ENCODE measurements at places on chromosomes 4 and X.
A peak's percentile ranks its signal among the peaks of the same experiment; 100 is the strongest.

DNA sequence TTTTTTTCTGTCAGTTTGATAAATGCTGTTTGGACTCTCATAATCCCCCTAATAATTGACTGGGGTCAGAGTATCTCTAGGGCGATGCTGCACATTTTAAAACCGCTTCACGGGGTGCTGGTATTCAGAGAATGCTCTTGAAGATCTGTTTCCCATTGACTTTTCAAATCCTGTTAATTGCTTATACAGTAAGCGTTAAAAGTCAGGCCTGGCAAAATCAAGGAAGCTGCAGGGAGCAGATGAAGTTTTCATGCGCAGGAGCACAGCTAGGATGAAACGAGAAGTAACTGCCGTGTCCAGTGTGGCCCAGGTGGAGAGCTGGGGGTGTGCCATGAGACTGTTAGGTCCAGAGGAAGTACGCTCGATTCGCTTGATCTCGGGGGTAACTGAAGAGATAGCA is 312.9 kb downstream of the TRIML1 start:
- no peak for DNase-seq

- no peak for DNase-seq
Measured at GRCh38 chr4:43325220-43325967, 432.9 kb downstream of the GRXCR1 start.

DNA sequence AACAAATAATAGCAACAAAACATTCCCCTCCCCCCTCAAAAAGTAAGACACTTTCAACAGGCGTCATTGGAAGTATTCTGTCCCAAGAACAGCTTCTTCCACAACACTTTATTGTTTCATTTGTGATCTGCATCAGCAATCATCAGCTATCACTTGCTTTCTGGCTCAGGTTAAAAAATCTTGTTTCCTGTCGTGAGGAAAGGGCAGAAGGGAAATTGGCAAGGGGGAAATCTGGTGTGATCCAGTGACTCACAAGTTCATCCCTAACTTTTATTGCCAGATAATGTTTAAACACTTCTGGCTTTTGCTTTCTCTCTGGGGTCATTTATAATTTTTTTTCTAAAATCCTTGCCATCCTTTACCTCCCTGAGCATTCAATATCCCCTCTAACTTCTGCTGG is 247.4 kb upstream of the GIMD1 start:
- no peak for DNase-seq

DNA sequence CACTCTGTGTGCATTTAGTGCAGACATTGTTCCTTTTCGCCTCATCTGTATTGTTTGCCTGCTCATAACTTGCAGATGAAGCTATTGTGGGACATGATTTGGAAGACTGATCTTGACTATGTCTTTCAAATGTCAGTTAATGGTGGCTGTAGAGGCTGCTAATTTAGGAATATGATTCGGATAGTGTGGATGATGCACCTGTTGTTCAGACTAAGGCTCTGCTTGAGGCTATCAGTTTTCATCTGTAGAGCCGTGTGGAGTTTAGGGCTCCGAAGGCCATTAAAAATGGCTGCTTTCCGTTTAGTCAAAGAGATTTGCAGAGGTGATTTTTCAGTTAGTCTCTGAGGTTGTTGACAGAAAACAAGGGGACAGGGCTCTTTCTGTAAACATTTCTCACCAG is 102.0 kb downstream of the GBA3 start:
- DNase-seq, result no peak

DNA sequence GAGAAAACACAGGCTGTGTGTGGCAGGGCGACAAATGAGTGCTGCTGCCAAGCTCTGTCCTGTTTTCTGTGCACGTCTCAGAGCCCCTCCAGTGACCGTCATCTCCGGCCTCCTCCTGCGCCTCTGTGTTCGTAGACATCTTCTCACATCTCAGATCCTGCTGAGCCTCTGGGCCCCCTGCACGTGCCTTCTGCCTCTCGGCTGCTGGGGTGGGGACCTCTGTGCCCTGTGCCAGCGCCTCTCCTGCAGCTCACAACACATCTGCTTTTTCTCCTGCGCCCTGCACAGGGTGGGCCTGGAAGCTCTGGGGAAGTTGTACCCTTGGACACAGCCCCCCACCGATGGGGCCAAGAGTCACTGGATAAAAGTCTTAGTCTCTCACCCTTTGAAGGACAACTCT is 2.4 kb upstream of the CTAG2 start:
- DNase-seq, result no peak

GRCh38 chr4:18816228-18816895 is 794.8 kb upstream of the LCORL start:
- DNase-seq, result no peak

GRCh38 chr4:2254665-2255500 is 7.0 kb downstream of the MXD4 start:
- DNase-seq, result no peak

- no peak for DNase-seq
Measured at GRCh38 chr4:160406263-160406825, 1303.5 kb downstream of the RAPGEF2 start.

DNA sequence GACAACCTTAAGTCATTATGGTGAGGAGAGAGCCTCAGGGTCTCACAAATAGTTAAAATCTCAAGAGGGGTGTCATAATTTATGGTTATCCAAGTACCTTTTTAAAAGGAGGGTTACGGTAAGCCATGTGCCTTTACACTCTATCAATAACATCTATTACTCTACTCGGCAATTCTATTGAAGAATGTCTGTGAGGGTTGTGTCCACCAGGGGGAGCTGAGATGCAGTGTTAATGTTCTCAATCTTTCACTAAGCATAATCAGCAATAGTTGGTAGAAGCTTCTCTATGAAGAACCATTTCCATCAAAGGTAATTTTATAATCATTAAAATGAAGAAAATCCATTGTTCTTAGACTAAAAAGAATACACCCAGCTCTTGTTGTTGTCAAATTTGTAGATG is 457.4 kb downstream of the CENPC start:
- peak; percentile 7 for DNase-seq

GRCh38 chr4:109412776-109413175 is 20.8 kb upstream of the SEC24B start:
- no peak for DNase-seq

DNA sequence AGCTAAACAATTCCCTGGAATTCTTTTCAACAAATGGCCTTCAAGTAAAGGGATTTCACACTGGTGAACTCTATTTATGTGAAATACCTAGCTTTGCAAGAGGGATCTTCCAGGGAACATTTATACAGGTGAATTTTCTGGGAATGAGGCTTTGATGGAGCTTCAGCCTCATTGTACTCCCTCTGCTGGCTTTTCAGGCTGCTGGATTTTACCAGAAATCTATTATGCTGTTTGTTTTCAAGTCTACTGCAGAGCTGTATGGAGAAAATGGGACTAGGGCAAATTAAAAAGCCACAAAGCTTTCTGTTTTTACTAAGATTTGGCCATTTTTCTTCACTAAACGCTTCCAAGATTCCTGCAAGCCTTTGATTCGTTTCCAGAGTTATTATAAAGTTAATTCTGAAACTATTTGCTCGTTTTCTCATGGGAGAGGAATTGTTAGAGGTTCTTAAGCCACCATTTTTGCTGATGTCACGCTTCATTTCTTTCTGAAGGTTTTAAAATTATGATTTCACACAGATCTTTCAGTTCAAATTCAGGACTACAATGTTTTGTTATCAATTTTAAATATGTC is 31.6 kb downstream of the KDM6A start:
- DNase-seq, result no peak

- DNase-seq, result no peak
Measured at GRCh38 chrX:115054876-115055275, 37.5 kb upstream of the IL13RA2 start.

GRCh38 chr4:742096-742741 is 36.6 kb downstream of the PCGF3 start:
- DNase-seq, result no peak

GRCh38 chrX:45801554-45801953 is 600.9 kb upstream of the DIPK2B start:
- no peak for DNase-seq

- no peak for DNase-seq
Measured at GRCh38 chr4:99352602-99353537, at the start of gene ADH1C. Gene ADH1C, minus strand, starts transcription at chr4:99352746. Its CDS starts 71 bp downstream, at chr4:99352675.

GRCh38 chr4:45471335-45471734 is 652.5 kb downstream of the GABRG1 start:
- no peak for DNase-seq

DNA sequence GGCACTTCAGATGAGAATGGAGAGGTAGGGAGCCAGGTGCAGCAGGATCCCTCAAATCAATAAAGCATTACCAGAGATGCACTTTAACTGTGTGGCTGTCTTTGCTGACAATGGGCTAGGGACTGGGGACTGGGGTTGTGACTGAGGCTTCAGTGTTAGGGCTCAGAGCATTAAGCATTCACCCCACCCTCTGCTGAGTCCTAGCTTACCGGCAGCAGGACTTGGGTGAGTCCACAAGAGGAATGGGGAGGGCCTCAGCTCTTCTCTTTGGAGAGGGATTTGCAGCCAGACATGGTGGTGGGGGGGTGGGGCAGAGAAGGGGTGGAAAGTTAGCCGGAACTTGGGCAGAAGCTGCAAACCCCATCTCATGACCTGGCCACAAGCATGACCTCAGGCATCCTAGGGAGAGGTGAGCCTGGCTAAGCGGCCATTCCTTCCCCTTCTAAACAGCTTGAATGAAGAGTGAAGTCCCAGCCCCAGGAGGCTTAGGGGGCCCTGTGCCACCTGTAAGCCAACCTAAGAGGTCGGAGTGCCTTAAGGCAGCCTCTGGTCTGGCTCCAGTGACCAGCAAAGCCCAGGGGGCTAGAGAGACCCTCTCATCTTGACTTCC is 78.4 kb downstream of the STARD8 start:
- no peak for DNase-seq

DNA sequence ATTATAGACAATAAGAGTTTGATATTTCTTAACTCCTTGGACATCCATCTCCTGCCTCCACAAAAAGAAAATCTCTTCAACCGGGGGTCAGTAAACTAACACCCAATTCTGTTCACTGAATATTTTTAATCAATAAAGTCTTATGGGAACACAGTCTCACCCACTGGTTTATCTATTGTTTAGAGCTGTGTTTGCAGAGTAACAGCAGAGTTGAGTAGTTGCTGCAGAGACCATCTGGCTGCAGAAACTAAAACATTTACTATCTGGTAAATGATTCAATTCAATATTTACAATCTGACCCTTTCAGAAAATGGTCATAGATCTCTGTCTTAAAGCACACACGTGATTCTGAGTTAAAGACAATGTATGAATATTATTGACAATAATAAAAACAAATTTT is 94.0 kb downstream of the TMA16 start:
- DNase-seq, result no peak

GRCh38 chrX:42117318-42117717 is 194.0 kb upstream of the CASK start:
- DNase-seq, result no peak

- no peak for DNase-seq
Measured at GRCh38 chr4:113783701-113784100, 22.2 kb upstream of the CAMK2D start.

- no peak for DNase-seq
Measured at GRCh38 chr4:167185465-167185864, 48.8 kb downstream of the SPOCK3 start.

- DNase-seq, result no peak
Measured at GRCh38 chr4:111813555-111814140, 331.6 kb upstream of the FAM241A start.

GRCh38 chr4:140755774-140756318 is 339 bp downstream of the TBC1D9 start:
- DNase-seq, result no peak

- DNase-seq, result no peak
Measured at GRCh38 chrX:40323977-40324376, 226.2 kb upstream of the BCOR start.

All from stimulated activated CD4-positive, alpha-beta T cell treated with anti-CD3 and anti-CD28 coated beads, TNF-alpha, amount 100 ng/mL, for 1 hour (primary cell).